Activated naive CD4-positive, alpha-beta T cell treated with Interleukin-2 at 50 U/mL for 16 hours (primary cell): ENCODE measurements at places on chromosomes 6 and 20.
A peak's percentile ranks its signal among the peaks of the same experiment; 100 is the strongest.

- DNase-seq: no peak
Measured at GRCh38 chr6:53426117-53426516, 77.4 kb upstream of the ELOVL5 start.

DNA sequence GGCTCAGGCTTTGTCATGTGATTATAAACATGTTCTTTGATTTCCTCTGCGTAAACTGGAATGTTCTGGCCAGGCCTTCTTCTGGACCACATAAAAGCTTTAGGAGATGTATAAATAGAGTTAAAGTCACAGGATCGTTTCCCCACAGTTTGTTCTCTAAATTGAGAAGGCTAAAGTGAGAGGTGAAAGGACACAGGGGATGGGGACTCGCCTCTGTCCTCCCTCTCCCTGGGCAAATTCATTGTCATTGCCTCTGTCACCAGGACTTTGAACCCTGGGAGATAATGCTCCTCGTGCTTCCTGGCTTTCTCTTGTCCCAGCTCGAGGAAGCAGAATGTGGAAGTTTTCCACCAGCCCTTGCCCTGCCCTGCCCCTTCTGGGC lies 20.3 kb upstream of the ZFAND3 start:
- DNase-seq: no peak

GRCh38 chr20:59015812-59016711 lies 3.2 kb upstream of the TUBB1 start:
- DNase-seq: no peak

- DNase-seq: no peak
Measured at GRCh38 chr6:129890164-129890563, 29.0 kb upstream of the TMEM244 start.

- DNase-seq: peak; percentile 66
Measured at GRCh38 chr6:16331384-16332174, 93.2 kb downstream of the GMPR start.

GRCh38 chr6:131163886-131164285 lies 28.6 kb downstream of the AKAP7 start:
- no peak for DNase-seq

- DNase-seq: no peak
Measured at GRCh38 chr6:10434235-10434634, 19.4 kb upstream of the TFAP2A start.

GRCh38 chr6:167966540-167966905 lies 30.9 kb upstream of the KIF25 start:
- DNase-seq: no peak

- no peak for DNase-seq
Measured at GRCh38 chr6:83578057-83578456, 65.7 kb downstream of the PRSS35 start.

DNA sequence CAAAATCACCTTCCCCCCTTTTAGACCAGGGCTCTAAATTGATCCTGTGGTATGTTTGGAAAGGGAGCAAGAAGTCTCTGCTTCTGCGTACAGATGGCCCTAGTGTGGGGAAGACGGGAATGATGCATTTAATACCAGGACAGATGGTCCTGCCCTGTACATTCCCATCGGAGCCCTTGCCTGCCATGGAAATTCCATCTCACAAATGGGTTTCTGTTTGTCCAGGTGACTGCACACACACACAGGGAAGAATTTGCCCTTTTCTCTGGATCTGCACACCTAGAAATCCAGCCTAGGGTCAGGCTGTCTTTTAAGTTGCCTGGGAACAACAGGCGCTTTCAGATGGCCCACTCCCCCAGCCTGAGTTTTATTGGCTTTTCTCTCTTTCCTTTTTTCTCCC lies 1.3 kb downstream of the MAS1 start:
- no peak for DNase-seq

GRCh38 chr6:99183066-99183465 lies 166.4 kb downstream of the FAXC start:
- no peak for DNase-seq

DNA sequence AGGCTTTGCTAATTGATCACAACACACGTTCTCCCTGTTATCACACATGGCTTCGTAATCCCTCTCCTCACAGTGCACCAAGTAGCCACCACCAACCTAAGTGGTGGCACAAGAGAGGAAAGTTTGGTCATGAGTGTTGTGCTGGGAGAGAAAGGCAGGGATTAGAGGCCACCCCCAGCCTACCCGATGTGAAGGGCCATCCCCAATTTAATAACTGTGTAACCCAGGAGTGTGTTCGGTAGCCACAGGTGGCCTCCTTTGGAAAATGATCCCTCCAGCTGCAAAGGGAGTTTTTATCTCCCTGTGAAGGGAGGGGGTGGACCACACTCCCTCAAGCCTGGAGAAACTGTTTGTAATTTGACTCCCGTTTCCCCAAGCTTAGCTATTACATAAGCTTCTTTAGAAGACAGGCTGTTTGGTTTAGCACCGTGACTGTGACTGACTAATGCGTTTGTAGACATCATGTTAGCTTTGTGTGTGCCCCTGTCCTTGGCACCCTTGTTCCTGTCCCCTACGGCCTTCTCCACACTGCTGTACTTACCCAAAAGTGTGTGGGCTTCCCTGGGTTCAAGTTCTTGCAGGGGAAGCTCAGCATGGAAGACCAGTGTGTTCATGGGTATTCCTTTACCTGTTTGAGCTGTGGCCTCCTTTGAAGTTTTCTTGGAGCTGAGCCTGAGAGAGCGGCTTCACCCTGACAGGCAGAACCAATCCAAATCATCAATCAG lies 20.6 kb downstream of the PPP1R16B start:
- no peak for DNase-seq

GRCh38 chr20:57025666-57026224 lies 240.7 kb downstream of the BMP7 start:
- no peak for DNase-seq

- DNase-seq: peak; percentile 77
Measured at GRCh38 chr20:63178889-63179686, 36.8 kb downstream of the YTHDF1 start.

DNA sequence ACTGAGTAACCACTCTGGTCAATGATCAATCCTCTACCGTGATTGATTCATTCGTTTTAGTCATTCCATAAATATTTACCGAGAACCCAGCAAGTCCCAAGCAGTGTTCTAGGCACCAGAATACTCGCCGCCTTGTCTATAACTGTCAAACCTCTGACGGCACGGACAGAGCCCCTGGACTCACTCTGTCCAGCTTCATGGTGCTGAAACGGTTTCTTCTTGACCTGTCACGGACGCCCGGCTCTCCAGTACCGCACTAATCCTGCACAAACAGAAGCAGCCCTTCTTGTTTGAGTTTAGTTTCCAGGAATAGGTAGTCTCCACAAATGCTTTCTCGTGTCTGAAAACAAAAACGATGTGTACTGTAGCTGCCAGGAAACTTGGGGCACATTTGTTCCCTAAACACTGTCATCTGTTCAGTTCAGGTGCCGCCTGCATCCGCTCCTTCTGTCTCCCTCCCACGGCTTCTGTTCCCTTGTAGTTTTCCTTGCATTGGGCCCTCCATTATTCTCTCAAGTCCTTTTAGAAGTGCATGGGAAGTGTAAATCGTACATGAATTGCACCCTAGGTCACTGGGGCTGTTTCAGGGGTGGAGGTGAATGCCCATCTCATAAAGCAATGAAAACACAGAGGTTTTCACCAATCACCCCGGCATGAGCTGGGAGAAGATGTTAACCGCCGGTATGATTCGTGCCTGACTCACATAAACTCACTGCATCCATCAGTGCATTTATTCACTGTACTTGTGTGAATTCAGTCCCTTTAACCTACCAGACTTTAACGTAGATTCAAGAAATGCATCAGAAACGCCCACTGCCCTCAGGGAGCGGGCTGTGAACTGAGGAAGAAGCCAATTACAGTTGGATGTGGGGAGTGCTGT lies 209.3 kb upstream of the CDH4 start:
- no peak for DNase-seq

- no peak for DNase-seq
Measured at GRCh38 chr20:63854069-63854765, 7.1 kb upstream of the ABHD16B start.

- no peak for DNase-seq
Measured at GRCh38 chr6:16043171-16044135, 85.4 kb upstream of the MYLIP start.

DNA sequence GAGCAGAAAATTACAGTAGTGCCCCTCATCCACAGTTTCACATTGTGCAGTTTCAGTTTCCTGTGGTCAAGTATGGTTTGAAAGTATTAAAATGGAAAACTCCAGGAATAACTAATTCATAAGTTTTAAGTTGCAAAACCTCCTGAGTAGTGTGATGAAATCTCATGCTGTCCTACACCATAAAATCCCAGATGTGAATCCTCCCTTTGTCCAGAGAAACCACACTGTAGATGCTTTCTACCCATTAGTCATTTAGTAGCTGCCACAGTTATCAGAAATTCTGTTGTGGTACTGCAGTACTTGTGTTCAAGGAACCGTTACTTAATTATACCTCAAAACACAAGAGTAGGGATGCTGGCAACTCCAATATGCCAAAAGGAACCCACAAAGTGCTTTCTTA lies 74.7 kb downstream of the PTCHD4 start:
- DNase-seq: no peak

DNA sequence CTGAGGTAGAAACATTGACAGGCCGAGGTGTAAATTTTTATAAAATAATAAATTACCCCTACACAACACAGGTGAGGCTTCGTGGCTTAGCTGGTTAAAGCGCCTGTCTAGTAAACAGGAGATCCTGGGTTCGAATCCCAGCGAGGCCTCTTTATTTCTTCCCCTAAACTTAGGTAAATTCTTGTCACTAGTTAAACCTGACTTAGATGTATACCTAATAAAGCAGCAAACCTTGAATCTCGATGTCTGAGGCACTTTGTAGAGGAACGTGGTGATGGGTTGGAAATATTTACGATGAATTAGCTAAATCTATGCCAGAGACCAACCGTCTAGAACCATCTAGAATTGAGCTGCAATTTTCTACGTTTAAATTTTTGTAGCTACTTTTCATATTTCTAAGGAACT lies 185.6 kb downstream of the OR2B2 start:
- no peak for DNase-seq

DNA sequence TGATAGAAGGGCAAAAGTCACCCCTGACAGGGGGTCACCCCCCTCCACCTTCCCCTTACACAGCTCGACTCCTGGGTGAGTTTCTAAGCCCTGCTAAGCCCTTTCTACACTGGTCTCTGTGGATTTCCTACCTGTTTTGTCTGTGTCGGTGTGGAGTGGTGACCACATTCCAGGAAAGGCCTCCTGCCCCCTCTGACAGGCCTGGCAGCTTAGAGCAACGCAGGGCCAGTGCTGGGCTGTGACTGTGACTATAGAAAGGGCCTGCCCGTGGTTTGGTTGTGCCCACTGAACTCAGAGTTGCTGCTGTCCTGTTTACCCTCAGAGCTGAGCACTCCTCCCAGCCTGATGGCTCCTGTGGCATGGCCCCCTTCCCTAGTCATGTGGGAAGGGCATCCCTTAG lies 109.0 kb downstream of the ARMC2 start:
- no peak for DNase-seq

- DNase-seq: no peak
Measured at GRCh38 chr6:43096451-43097097, 20.5 kb downstream of the PTK7 start.

- no peak for DNase-seq
Measured at GRCh38 chr20:20065361-20065760, 13.0 kb downstream of the CFAP61 start.

DNA sequence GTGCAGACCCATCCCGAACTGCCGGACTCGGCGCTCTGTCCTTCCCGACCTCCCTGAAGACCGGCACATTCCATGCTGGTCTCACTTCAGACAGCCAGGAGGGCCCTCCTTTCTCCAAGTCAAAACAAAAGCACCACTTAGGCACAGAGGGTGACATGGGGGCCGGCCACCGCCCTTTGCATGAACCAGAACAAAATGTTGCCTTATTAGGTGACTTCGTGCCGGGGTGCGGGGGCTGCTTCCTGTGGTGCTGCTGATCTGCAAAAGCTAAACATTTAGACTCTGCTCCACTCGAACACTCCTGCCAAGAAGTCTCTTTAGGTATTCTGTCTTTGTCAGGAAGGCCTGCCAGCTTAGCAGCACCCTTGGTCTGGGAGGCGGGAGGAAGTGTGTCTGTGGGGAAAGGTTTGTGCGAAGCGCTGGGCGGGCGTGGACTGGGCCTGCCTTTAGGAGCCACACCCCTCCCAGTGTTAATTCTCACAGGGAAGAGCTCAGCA lies 133.8 kb downstream of the SMOC2 start:
- no peak for DNase-seq

GRCh38 chr6:41967312-41968287 lies 26.0 kb upstream of the CCND3 start:
- no peak for DNase-seq

GRCh38 chr6:150766201-150766997 lies 99.1 kb upstream of the MTHFD1L start:
- no peak for DNase-seq

DNA sequence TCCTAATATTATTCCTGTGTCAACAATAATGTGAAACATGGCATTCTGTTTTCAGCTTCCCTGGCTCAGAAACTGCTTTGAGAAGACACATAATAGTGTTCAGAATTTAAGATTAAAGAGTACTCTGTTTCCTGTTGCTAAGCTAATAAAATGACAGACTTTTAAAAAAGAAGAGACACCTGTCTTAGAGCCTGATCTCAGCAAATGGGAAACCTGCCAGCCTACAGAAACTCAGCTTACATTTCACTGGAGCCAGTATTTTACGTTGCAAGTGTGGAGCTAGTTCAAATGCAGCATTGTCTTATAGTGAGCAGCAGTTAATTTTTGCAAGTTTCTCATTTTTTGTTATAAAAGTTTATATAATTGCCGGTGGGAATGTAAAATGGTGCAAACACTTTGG lies 28.8 kb downstream of the KIZ start:
- no peak for DNase-seq

DNA sequence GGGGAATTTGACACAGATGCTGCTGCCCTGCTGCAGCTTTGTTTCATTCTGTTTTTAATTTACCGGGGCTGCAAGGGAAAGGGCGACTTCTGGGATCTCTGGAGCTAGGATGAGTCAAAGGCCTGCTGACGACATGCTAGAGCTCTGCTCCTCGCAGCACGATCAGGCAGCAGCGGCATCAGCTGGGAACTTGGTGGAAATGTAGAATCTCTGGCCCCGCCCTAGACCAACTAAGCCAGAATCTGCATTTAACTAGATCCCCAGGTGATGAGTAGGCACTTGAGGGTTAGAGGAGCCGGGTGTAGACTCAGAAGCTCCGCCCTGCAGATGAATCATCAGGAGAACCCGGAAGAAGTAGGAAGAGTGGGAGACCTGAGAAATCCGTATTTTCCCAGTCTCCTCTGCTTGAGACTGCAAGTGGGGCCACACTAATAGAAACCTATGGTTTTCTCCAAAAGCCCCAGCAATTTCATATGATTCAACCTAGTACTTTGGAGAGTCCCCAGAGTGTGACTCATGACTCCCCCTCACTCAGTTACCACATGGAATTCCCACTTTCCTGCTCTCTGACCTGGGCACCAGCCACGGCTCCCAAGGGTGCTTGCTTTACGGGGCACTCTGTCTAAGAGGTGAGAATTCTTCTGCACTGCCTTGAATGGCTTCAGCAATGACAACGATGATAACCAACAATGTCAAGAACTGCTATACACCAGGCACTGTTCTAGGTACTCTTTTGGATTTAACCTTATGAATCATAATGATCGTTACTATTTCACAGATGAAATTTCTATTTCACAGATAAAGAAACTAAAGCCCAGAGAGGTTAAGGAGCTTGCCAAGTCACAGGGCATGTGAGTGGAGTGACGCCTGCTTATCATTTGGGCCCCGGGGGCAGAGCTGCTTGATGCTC lies 18.1 kb downstream of the TUBB2B start:
- DNase-seq: peak; percentile 80

GRCh38 chr6:159988983-159989454 lies 20.1 kb downstream of the IGF2R start:
- DNase-seq: no peak
